ENCODE measurements at places on chromosomes 7 and 10. TPM values are rescaled to one million over a fixed set of nuclear protein-coding genes. Genes with fewer than 3 reads are reported as not detected.

DNA sequence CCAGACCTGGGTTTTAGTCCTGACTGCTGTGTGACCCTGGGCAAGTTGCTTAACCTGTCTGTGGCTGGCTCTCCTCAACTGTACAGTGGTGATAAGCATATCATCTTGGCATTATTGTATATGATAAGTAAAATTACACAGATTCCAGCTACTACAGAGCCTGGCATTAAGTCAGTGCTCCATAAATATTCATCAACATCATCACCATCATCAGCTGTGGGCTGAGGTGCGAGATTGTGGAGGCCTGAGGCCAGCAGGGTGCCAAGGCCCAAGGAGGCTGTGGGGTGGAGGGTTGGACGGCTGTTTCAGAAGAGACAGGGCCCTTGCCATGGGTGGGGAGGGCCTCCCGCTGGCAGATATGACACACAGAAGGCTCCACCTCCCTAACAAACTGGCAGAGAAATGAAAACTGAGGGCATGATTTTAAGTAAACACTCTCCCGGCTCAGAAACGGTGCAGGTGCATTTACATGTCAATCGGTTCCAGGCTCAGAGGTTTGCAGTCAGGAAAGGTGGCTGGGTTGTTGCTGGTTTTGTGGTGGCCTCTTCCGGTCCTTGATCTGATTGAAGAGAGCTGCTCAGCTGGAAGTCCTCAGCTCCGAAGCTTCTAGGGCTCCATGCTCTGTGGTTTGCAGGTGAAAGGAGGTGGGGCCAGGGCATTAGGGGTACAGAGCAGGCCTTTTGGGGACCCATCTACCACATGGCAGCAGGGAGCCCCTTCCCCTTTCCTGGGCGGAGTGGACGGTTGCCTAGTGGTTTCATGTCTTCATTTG lies 10.2 kb downstream of the CRYGN start:
- DNase-seq: peak; percentile 84
- peaks cover 55% of the 10 kb centered on the region for H3K4me1 ChIP-seq
- no peaks in the 10 kb centered on the region for H3K36me3 ChIP-seq

The ZNF467 gene
- 0.08 TPM for total RNA-seq

DNA sequence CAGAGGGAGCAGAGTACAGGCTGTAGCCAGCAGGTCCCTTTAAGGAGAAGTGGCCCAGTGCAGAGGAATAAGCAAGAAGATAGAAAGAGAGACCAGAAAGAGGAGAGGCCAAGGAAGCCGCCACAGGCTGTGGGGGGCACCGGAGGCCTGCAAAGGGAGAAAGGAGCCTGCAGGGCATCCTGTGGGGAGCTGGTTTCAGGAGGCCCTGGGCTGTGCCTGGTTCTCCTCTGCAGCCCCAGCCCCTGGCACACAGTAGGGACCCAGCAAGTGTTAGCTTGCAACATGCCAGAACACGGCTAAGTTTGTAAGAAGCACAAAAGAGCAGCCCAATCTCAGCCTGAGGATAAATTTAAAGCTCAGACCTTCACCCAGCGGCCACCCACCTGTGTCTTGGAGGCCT lies 12.3 kb upstream of the C10orf71 start:
- no peak overlapping the region for H3K27ac ChIP-seq
- H3K36me3 ChIP-seq: no peaks in the 10 kb centered on the region

- no peaks in the 10 kb centered on the region for H3K27me3 ChIP-seq
- H3K4me1 ChIP-seq: no peaks in the 10 kb centered on the region
- DNase-seq: no peak
- no peaks in the 10 kb centered on the region for H3K36me3 ChIP-seq
- H3K27ac ChIP-seq: no peak overlapping the region
- H3K4me3 ChIP-seq: no peak overlapping the region
Observed at GRCh38 chr10:66586073-66586472, 339.8 kb upstream of the LRRTM3 start.

GRCh38 chr7:155090684-155091083 lies 20.6 kb downstream of the HTR5A start:
- peaks cover 16% of the 10 kb centered on the region for H3K27me3 ChIP-seq
- no peak overlapping the region for H3K4me3 ChIP-seq
- DNase-seq: no peak
- no peak overlapping the region for H3K27ac ChIP-seq
- no peaks in the 10 kb centered on the region for H3K36me3 ChIP-seq
- peaks cover 12% of the 10 kb centered on the region for H3K4me1 ChIP-seq

- DNase-seq: peak; percentile 64
- H3K4me1 ChIP-seq: peaks cover 76% of the 10 kb centered on the region
- peaks cover 12% of the 10 kb centered on the region for H3K36me3 ChIP-seq
Observed at GRCh38 chr10:79244841-79245504, 102.3 kb upstream of the PPIF start.

DNA sequence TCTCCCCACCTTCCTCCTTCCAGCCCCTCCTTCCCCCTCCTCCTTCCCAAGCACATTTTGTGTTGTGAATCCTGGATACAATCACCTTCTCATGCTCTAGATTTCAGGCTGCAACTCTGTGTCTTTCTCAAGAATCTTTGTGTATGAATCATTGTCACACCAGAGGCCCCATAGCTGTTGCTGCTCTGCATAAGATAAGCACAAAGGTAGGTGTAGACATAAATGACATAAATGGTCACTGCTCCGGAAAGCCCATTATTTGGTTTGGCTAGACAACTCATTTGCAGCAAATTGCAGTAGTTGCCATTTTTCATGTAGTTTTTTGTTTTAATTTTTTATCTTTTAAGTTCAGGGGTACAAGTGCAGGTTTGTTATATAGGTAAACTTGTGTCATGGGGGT lies 216.3 kb upstream of the NRP1 start:
- no peaks in the 10 kb centered on the region for H3K36me3 ChIP-seq
- H3K4me3 ChIP-seq: no peak overlapping the region
- H3K4me1 ChIP-seq: no peaks in the 10 kb centered on the region

- H3K4me1 ChIP-seq: peaks cover 22% of the 10 kb centered on the region
- H3K36me3 ChIP-seq: no peaks in the 10 kb centered on the region
- peak overlapping the region; percentile 78 for H3K4me3 ChIP-seq
- H3K27ac ChIP-seq: no peak overlapping the region
Observed at GRCh38 chr7:116525298-116525912, 569 bp downstream of the CAV1 start.

DNA sequence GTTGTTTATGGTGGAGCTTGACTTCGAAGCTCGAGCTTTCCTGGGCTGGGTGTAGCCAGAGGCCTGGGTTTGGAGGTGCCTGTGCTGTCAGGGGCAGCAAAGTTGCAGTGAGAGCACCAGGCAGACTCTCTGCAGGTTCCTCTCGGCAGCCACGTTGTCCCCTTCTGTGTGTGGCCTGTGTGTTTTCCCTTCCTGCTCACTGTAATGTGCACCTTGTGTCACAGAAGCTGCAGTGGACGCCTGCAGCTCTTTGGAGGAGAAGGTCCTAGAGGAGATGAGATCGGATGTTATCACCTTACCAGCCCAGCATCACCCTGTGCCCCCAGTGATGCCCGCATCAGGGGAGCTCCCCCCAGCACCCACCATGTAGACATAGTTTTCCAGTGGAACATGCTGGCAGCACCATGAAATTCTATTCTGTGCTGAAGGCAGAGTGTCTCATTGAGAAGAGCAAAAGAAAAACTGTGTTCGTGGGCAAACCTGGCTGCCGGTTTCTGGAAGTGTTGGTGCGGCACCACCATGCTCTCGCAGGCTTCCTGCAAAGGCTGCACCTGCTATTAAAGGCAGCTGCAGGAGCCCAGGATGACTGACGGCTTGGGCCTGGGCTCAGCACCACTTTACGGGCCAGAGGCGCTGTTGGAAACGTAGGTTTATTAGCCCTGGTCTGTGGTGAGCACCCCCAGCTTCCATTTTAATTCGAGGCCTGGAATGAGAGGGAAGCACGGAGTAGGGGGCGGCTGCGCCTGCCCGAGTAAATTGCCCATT lies 609.8 kb upstream of the FOXK1 start:
- no peak for DNase-seq
- H3K4me3 ChIP-seq: no peak overlapping the region

The C7orf33 gene
- total RNA-seq: not detected

The CLRN3 gene
- not detected for total RNA-seq

GRCh38 chr7:67753891-67754290 lies 757.3 kb downstream of the TYW1 start:
- no peak overlapping the region for H3K4me3 ChIP-seq
- no peak for DNase-seq
- H3K4me1 ChIP-seq: no peaks in the 10 kb centered on the region
- no peak overlapping the region for H3K27ac ChIP-seq
- no peaks in the 10 kb centered on the region for H3K27me3 ChIP-seq

DNA sequence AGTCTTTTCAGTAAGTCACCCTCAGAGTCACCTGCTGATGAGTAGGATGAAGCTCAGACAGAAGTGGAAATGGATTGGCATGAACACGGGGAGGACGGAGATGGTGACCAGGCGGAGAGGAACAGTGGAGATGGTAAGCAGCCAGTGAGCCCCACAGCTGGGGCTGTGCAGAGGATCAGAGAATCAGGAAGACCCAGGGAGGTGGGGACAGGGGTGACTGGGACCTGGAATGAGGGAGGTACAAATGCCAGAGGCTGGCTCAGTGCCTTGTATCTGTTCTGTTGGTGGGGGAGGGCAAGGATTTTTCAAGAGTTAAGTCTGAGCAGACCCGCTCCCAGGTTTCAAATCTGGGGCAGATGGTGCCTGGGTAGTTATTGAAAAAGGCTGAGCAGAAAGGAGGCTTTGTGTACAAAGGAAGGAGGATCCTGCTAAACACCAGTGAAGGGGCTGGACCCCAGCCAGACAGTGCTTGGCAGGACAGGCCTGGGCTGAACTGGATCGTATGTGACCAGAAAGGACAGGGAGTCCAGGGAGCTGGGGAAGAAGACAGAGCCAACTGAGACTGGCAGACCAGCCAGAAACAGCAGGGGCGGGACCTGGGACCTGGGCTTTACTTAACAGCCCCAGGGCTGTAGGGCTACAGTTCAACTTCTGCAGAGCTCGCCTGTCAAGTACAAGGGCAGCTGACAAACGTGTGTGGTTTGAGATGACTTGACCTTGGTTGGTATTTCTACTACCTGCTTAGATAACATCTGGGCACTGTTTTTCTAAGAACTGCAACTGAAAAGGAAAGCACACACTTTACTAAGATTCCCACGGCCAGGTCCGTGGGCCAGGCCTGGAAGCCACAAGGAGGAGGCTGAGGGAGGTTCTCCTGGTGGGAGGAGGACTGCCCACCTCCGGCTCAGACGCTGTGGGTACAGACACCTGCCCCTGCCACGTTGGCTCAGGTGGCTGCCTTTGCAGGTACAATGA lies 13.2 kb upstream of the FRMPD2 start:
- DNase-seq: no peak
- no peak overlapping the region for H3K27ac ChIP-seq
- no peaks in the 10 kb centered on the region for H3K36me3 ChIP-seq

DNA sequence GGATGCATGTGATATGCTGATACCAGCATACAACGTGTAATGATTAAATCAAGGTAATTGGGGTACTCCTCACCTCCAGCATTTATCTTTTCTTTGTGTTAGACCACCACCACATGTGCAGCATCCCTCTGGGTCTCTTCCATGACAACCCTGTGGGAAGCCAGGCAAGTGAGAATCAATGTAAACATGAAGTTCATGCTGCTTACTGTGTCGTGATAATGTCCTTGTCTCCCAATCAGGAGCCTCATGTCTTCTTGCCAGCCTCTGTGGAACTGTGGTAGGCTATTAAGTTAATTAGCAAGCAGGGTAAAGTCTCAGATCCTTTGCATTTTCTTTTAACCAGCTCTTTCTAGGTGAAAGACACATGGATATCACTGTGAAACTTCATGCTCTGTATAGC lies 126.7 kb downstream of the TES start:
- H3K36me3 ChIP-seq: no peaks in the 10 kb centered on the region
- no peak overlapping the region for H3K27ac ChIP-seq
- no peak overlapping the region for H3K4me3 ChIP-seq
- no peaks in the 10 kb centered on the region for H3K27me3 ChIP-seq
- H3K4me1 ChIP-seq: no peaks in the 10 kb centered on the region

DNA sequence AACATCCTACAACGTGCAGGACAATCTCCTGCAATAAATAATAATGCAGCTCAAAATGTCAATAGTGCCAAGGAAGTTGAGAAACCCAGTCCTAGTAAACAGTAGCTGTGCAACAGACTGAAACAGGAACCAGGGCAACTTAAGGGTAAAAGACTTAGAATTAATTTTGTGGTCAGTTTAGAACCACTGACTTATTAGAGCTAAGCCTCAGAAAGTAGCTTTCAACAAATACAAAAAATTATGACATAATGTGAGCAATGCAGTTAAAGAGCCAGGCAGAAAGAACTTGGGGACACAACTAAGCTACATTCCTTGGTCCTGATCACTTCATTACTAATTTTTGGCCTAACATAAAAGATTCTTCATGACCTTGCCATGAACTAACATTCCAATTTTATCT lies 195.4 kb downstream of the MACC1 start:
- H3K4me1 ChIP-seq: no peaks in the 10 kb centered on the region
- H3K27ac ChIP-seq: no peak overlapping the region
- no peak overlapping the region for H3K4me3 ChIP-seq
- no peak for DNase-seq

The NUDT1 gene
- 126 TPM for total RNA-seq

GRCh38 chr7:134676743-134677142 lies 30.1 kb downstream of the BPGM start:
- H3K4me1 ChIP-seq: no peaks in the 10 kb centered on the region
- H3K27ac ChIP-seq: no peak overlapping the region
- no peak for DNase-seq
- no peak overlapping the region for H3K4me3 ChIP-seq

The ST7 gene
- 5.9 TPM for total RNA-seq

The DLX5 gene
- not detected for total RNA-seq

- peaks cover 9% of the 10 kb centered on the region for H3K27me3 ChIP-seq
- no peak overlapping the region for H3K27ac ChIP-seq
- DNase-seq: peak; percentile 33
- no peaks in the 10 kb centered on the region for H3K36me3 ChIP-seq
Observed at GRCh38 chr10:13717936-13718772, 131.4 kb downstream of the PRPF18 start.

The IGF2BP3 gene
- total RNA-seq: 0.52 TPM

DNA sequence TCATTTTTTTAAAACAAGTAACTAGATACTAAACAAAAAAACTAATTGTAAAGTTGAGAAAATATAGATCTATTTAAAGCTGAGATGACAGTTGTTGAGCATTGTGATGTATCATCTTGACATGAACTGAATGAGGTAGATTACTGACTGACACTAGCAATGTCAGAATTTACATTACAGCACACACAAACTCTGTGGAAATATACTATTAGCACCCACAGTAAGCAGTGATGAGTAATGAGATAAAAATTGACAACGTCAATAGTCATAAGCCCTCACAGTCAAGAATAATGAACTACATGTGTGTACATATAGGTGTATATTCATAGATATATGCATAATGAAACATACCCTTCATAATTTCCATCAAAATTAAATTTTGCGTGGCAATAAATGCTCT lies 368.4 kb downstream of the TFEC start:
- DNase-seq: no peak
- no peak overlapping the region for H3K4me3 ChIP-seq
- H3K27me3 ChIP-seq: no peaks in the 10 kb centered on the region
- no peak overlapping the region for H3K27ac ChIP-seq
- no peaks in the 10 kb centered on the region for H3K4me1 ChIP-seq

DNA sequence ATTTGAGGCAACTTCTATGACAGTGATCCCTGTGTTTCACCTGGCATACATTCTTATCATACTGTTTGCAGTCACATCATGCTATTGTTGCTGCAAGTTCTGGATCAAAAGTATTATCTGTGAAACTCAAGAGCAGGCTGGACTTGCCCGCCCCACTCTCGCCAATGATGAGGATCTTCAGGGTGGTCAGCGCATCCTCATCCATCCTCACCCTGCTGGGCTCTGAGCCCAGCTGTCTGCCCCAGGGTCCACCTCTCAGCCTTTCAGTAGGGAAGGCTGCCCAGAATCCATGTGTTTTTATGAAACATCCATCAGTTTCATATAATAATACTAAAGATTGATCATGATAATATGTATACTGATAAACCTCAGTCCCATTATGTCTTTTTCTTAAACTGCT lies 55.4 kb upstream of the KIF5B start:
- peaks cover 5% of the 10 kb centered on the region for H3K27me3 ChIP-seq
- H3K4me1 ChIP-seq: no peaks in the 10 kb centered on the region
- no peaks in the 10 kb centered on the region for H3K36me3 ChIP-seq
- DNase-seq: no peak
- H3K27ac ChIP-seq: no peak overlapping the region
- H3K4me3 ChIP-seq: no peak overlapping the region
